Amygdala (tissue), 56 donors: ENCODE measurements at places on chromosomes 11 and 22.

- no peak for DNase-seq
Observed at GRCh38 chr11:128610721-128611617, 23.6 kb upstream of the ETS1 start.

DNA sequence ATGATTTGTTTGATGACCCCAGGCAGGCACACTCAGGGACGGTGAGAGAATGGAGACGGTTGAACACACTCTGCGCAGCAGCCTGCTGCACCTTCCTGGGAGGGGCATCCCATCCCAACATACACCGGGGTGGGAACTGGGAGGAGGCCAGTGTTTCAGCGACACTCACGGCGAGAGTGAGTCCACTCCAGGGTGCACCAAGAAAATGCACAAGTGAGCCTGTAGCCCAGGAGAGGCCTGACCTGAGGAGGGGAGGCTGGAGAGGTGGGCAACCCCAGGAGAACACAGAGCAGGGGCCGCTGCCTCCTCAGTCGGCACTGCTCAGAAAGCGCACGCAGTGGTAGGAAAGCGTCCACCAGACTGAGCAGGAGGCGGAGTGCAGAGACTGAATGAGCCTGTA lies 54.5 kb downstream of the IGF2 start:
- no peak for DNase-seq

DNA sequence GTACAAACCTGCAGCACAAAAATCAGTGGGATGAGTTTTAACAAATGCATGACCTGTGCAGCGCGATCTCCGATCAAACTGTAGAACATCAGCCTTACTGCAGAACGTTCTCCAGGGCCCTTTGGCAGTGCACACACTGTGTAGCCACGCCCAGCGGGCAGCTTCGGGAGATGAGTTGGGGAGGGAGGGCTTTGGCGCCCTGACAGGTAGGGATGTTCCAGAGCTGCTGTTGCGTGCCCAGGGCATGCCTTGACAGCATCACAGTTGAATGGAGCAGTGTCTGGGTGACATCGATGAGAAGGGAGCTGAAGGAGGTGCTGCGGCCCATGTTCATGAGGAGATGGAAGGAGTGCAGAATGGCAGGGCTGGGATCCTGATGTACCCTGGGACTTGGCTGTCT lies 80.2 kb downstream of the TBC1D22A start:
- no peak for DNase-seq

GRCh38 chr11:63945477-63946163 lies 6.8 kb downstream of the NAA40 start:
- peak; percentile 54 for DNase-seq
